Ecto neural progenitor cell (in vitro differentiated cells): ENCODE measurements at places on chromosomes 5 and 9.

- no peak for DNase-seq
These were observed 16.2 kb downstream of the PCDH12 start for GRCh38 chr5:141941779-141942178.

GRCh38 chr5:51632793-51633192 lies 249.5 kb downstream of the ISL1 start:
- DNase-seq, result no peak

DNA sequence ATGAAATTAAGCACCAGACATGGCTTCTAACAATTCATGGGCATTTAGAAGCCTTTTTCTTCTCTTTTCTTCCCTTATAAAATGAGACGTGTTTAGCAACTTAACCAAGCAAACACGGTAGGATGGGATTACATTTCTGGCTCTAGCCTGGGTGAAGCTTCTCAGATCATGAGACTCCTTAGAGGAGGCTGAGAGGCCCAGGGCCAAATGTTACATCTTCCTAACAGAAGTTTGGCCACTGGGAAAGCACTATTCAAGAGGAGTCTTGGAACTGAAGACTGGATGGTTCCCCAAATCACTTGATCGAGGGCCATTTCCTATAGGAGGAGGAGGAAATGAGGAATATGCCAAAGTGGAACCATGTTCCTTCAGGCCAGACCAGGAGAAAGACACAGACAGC lies 1.9 kb downstream of the GABRP start:
- DNase-seq, result no peak

DNA sequence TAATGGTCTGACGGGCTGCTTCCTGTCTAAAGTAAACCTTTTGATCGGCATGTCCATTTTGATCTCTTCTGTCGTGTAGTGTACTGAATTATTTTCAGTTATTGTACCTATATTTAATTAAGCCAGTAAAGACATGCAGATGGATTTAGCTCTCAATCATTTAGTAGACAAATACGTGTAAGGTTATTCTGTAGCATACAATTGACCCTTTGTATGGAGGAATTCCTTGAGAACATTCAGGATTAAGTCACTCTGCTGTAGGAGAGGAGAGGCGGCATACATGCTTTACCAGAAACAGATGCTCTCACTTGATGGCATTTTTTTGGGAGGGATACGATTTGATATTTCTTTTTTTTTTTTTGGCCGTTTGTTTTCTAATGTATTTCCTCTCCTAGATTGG lies 141.0 kb downstream of the PBX3 start:
- DNase-seq, result no peak

- no peak for DNase-seq
These were observed 40.3 kb downstream of the ADAM19 start for GRCh38 chr5:157535042-157535865.

DNA sequence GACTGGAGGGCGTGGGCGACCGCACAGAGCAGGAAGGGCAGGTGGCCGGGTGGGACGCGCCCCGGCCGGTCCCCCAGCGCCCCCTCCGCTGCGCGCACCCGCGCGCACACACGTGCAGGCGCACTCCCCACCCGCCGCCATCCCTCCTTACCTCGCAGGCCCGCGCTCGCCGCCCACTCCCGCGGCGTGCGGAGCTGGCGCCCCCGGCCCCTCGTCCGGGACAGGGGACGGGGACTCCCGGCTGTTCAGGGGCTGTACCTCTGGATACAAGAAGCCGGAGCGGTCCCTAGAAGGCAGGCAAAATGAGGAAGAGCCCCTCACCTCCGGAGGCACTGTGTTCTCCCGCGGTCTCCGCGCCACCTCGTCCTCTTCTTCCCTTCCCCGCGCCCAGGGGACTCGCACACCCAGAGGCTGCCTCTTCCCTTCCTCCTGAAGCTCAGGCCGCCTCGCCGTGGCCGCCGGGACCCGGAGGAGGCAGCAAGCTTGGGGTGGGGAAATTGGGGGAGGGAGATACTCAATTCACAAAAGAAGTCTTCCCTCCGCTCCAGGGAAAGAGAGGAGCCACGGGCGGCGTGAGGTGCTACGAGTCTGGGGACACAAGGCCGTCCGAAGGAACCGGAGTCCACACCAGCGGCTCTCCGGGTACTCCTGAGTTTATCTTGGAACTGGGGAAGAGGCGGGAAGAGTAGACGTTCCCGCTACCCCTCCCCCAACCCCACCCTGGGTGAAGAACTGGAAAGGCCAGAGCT lies 1.4 kb upstream of the GABRB2 start:
- peak; percentile 65 for DNase-seq

- DNase-seq, result no peak
These were observed 165.8 kb upstream of the CDH6 start for GRCh38 chr5:31027721-31028120.

DNA sequence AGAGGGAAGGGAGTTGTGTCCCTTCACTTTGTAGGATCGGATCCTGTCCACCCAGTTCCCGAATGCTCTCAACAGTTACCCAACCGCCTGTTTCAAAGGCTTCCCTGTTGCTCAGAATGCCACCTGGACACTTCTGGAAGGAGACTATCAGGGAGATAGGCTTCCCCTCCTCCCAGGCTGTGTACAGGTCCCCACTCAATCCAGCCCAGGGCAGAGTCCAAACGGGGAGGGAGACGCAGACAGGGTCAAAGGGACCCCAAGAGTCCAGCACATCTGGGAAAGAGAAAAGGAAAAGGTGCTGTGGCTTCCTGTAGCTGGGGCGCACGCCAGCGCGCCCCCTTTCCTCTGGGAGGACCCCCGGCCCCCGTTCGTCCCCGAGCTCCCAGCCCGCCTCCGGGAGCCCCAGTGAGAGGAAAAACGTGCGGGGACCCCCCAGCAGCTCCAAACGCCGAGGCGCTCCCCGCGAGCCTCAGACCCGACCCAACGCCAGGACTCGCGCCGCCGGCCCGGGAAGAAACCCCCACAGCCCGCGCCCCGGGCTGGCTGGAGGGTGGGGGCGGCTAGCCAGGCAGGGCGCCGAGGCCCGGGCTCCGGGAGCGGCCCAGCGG lies 640 bp downstream of the SURF4 start:
- DNase-seq, result no peak

- no peak for DNase-seq
These were observed 42.7 kb downstream of the GADD45G start for GRCh38 chr9:89647366-89648128.

DNA sequence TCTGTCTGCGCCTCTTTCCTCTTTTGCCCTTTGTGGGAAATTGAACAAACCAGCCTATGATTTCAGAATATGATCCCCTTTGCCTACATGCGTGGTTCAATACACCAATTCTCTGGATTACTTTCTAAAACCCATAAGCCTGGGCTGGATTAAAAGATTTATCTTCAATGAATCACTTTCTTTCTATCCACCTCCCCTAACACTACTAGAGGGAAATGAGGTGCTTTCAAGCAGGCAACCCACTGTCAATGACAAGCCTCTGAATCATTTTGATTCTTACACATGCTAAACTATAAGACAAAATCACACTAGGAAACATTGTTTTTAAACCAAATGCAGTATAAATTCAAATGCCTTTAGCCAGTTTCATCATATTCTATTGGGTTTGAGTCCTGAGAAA lies 257.5 kb downstream of the AGTPBP1 start:
- no peak for DNase-seq

GRCh38 chr9:70011366-70011765 lies 32.3 kb upstream of the MAMDC2 start:
- no peak for DNase-seq

GRCh38 chr5:68420476-68421344 lies 205.2 kb downstream of the PIK3R1 start:
- DNase-seq, result no peak

GRCh38 chr5:136201870-136202269 lies 8.9 kb upstream of the SMIM32 start:
- peak; percentile 41 for DNase-seq

- DNase-seq, result no peak
These were observed 19.4 kb upstream of the UNC5A start for GRCh38 chr5:176790941-176791340.

DNA sequence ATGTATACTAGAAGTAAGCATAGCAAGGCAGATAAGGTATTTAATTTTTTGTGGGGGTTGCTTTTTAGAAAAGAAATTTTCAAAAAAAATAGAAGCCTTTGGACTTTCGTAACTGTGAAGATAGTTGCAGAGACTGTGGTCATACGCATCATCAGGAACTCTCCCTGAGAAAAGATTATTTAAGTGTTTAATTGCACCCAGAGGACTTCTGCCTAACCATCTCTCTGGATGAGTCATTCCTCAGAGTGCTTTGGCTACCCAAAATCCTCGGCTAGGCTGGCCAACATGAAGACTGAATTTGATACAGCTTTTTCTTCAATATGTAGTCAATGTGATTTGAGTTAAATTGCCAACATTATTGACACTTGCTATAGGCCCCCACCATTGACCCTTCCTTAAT lies 296.4 kb downstream of the TLR4 start:
- DNase-seq, result no peak

DNA sequence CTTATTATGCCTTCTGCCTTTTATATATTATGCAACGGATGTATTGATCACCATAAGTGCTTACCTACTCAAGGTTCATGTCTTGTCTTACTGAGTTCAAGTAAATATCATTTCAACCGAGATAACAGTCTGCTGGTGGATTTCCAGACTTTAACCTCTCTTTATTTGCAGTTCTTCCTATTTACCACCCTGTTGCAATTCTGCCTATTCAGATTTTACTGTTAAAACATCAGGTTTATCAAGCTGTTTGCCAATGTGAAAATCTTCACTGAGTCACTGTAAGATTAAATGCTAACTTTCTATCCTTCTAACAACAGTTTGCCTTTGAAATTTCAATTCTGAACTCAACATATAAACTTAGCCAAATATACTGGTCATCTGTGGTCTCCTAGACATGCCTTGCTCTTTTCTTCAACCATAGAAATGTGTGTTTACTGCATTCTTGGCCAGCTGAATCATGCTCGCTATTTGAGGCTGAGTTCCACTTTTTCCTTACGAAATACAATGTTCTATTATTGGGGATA lies 471.7 kb upstream of the RORB start:
- no peak for DNase-seq

GRCh38 chr5:175860531-175861045 lies 10.8 kb upstream of the CPLX2 start:
- no peak for DNase-seq

DNA sequence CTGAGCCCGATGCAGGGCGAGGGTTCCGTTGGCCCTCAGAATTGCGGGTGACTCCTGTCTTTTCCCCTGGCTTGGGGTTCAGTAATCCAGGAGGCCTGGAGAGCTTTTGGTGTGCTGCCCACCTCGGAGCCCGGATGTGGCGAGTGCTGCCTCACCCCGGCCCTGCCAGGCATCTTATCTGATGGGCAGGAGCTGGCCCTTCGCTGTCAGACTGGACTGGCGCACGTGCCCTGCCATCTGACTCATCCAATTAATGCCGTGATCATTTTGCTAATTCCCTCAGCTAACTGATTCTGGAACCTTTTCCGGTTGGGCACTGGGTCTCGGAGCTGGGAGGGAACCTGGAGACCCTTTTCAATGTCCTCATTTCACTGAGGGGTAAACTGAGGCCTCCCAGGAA lies 34.6 kb downstream of the RXRA start:
- no peak for DNase-seq

GRCh38 chr9:129184219-129184524 lies 6.1 kb upstream of the IER5L start:
- DNase-seq, result no peak

DNA sequence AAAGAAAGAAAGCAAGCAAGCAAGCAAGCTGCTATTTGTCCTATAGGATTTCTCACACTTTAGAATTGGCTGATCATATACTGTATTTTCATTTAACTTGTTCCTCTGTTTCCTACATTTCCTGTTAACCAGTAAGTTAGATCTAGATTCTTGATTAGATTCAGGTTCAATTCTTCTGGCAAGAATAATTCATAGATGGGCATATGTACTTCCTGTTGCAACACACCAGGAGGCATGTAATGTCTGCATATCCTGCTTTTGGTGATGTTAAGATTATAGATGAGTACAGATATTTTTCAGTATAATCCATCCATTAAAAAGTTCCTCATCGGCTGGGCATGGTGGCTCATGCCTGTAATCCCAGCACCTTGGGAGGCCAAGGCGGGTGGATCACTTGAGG lies 10.8 kb upstream of the KIF27 start:
- DNase-seq, result no peak

- no peak for DNase-seq
These were observed 7.3 kb upstream of the LIX1 start for GRCh38 chr5:97149709-97150108.

DNA sequence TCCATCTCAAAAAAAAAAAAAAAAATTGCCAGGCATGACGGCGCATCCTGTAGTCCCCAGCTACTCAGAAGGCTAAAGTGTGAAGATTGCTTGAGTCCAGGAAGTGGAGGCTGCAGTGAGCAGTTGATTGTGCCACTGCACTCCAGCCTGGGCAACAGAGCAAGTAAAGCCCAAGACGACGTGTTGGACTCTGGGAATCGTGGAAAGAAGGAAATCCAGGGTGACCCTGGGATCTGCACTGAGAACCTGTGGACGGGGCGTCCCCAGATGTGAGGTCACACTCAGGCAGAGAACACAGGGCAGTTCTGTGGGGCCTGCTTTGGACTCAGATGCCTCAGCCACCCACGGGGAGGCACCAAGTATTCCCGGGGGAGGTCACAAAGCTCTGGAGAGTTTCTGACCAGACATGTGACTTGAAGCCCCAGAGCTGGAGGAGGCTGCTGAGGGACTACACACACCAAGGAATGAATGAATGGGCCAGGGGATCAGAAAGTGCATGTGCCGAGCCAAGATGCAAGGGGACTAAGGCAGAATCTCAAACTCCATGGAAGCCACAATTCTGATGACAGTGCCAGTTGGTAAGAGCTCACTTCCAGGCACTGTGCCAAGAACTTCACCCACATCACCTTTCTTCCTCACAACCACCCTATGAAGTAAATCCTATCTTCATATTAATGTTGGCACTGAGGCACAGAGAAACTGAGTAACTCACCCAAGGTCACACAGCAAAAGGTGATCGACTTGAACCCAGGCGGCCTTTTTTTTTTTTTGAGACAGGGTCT lies 12.9 kb downstream of the DYNC2I2 start:
- no peak for DNase-seq

- no peak for DNase-seq
These were observed 177.0 kb downstream of the ARRDC3 start for GRCh38 chr5:91206103-91206502.

GRCh38 chr5:40775846-40776657 lies 20.3 kb upstream of the TTC33 start:
- DNase-seq, result no peak

DNA sequence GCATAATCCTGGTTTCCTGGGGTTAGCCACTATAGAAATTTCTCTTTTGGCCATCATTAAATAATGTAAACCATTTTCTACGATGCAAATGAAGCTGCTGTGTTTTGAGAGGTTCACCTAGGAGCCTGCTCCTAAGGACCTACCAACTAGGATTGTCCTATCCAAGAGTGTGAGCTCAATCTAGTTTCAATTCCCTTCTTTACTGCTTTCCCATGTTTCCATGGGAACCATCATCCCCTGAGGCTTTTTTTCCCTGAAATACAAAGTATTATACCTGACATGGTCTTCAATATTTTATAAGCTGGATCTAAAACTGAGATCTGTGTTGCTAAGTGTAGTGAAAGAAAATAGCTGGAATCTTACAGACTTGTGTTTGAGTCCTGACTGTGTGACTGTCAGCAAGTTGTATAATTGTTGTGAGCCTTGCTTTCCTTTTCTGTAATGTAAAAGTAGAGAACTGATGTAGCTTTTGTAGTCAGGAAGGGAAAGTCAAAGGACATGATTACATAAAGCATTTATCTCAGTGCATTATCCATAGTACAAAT lies 453.2 kb downstream of the PRR16 start:
- DNase-seq, result no peak

- no peak for DNase-seq
These were observed 50.6 kb downstream of the PCSK5 start for GRCh38 chr9:75941066-75941465.

GRCh38 chr9:137303151-137303892 lies 1.3 kb upstream of the NRARP start:
- DNase-seq, result peak; percentile 64
